IPS-NIHi11 (cell line): ENCODE measurements at places on chromosomes 12 and 14.

- no peak for DNase-seq
These were observed 1188.2 kb upstream of the TMEM132C start for GRCh38 chr12:127078577-127079350.

DNA sequence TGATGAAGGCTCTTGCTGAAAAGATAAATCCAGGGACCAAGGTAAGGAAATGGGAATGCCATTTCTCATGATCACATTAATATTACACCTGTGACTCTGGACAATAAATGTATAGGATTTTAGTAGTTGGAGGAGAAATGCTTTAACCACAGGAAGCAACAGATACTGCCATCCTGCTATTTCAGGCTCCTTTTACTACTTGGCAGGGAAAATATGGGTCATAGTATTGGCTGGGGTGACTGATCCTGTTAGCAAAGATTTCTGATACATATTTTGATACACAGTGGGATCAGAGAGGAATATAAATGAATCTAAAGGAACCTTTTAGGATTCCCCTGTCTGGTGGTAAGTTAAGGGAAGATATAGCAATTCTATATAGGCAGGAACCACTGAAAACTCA lies 115.0 kb downstream of the IGF1 start:
- no peak for DNase-seq

DNA sequence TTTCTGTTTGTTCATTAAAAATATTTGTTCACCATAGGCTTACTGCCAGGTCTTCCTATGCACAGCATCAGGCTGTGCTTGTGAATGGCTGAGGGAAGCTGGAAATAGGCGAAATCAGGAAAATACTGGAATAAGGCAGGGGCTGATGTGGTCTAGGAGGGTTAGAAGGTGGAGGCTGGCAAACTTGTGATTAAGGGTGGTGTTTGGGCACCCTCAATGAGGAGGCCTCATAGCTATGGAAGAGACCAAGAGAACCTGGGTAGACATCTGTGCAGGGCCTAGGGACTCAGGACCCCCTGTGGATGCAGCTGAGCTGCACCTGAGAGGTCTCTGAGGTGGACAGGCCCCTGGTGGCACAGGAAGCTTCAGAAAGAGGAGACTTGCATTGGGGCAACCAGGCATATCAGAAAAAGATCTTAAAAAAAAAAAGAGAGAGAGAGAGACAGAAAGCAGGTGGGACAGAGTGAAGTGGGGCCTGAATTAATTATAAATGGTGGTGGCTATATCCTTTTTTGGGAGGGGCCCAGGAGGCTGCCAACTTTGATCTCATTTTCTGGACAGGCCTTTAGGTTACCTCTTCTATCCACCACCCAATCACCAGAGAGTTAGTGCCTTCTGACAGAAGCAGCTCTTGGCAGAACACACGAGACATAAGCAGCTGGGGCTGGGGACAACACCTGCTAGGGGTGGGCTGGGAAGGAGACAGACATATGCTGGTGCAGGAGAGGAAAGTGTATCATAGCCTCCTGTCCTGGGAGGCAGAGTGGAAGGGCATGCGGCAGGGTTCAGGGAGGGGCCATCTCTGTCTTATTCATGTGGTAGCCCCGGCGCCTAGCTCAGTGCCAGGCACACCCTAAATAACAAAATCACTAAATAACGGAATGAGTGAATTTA lies 46.7 kb upstream of the ATP23 start:
- DNase-seq, result no peak

DNA sequence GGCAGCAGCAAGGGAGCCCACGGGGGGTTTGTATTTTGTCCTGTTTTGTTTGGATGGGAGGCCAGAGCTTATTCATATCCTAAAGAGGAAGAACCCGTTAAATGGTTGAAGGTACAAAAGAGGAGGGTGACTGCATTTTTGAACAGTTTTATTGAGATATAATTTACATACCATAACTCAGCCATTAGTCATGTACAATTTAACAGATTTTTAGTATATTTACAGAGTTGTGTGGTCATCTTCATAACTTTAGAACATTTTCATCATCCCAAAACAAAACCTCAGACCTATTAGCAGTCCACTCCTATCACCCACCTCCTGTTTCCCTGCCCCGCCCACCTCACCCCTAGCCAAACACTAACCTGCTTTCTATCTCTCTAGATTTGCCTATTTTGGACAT lies 12.6 kb downstream of the NRDE2 start:
- no peak for DNase-seq

DNA sequence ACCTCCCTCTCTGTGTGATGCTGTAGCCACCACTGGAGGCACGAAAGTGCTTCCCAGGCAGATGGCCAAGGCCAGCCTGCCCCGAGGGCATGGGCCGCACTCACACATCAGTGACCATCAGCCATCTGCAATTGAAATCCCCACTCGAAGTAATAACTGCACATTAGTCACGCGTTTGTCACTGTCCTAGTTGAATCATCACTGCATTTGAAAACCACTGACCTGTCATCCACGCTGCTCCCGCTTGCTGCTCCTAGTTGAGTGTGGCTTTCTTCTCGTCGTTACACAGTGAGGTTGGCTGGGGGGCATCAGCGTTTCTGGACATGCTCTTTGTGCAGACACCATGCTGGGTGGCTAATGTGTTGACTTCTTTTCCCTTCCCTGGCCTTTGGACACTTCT lies 176.1 kb downstream of the ADGRD1 start:
- no peak for DNase-seq

DNA sequence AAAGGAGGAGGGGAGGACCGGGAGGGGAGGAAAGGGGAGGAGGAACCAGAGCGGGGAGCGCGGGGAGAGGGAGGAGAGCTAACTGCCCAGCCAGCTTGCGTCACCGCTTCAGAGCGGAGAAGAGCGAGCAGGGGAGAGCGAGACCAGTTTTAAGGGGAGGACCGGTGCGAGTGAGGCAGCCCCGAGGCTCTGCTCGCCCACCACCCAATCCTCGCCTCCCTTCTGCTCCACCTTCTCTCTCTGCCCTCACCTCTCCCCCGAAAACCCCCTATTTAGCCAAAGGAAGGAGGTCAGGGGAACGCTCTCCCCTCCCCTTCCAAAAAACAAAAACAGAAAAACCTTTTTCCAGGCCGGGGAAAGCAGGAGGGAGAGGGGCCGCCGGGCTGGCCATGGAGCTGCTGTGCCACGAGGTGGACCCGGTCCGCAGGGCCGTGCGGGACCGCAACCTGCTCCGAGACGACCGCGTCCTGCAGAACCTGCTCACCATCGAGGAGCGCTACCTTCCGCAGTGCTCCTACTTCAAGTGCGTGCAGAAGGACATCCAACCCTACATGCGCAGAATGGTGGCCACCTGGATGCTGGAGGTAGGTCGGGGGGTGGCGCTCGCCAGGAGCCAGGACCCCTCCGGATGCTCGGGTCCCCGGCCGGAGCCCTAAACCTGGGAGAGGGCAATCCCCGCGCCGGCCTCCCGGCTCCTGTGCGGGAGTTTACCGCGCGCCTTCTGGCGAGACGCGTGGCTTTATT lies at the start of gene CCND2:
Gene CCND2 (plus strand): TSS at position 111 of the 744 bp plus-strand sequence. CDS start 279 bp downstream, at position 390.
- DNase-seq, result peak; percentile 88

GRCh38 chr12:12003609-12004008 lies 67.1 kb upstream of the BCL2L14 start:
- no peak for DNase-seq

GRCh38 chr14:61472801-61473376 lies 151.5 kb downstream of the PRKCH start:
- no peak for DNase-seq

- no peak for DNase-seq
These were observed 20.9 kb downstream of the SYNE3 start for GRCh38 chr14:95495538-95496025.

DNA sequence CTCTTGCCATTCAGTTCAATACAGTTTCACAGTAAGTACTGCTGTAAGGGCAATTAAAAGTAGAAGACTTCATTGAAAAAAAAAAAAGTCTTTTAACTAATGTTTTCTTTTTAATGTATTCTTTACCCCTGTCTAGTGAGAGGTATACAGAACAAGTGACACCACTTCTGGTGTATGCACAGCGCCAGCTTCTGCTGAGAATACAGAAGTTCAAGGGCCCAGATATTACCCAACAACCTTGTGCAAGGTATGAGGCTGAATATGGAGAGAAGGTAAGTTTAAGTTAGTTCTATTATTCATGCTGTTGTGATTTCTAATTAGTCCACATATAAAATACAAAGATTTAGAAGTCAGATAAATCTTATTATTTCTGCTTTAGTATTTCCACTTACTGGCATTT lies 168.7 kb downstream of the CFAP54 start:
- DNase-seq, result no peak

DNA sequence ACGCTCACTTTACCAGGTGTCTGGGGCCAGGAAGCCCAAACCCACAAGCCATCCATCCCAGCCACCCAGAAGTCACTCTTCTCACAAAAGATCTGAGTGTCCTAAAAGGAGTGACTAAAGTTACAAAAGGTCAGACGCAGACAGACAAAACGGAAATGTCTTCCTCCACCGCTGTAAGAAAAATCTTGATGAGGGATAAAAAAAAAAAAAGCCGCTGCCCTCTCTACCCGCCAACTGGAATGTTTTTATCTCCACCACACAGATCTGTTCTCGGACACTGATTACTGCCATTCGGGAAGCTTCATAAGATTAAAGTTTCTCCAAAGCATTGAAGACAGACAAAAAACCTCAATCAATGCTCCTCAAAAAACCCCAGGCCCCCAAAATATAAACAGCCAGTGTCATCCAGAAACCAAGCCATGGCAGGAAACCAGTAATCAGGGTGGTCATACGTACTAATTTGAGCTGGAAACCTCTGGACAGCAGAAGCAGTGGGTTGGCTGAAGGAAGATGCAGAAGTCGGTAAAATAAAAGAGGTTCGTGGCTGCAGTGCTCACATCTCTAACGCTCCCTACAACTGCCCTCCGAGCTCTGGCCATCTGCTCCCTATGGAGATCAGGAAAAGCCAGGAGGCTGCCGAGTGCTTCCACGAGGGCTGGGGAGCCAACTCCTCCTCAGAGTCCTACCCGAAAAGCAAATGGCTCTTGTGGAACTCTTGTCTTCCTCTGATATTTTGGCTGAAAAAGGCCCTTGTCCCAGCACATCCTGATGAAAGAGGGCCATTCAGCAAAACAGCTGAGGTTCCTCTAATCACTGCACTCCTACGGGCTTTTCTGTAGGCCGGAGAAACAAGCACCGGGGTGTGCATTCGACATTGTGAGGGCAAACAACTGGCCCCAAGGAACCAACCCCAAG lies 30.3 kb downstream of the SSH1 start:
- DNase-seq, result no peak

GRCh38 chr14:29601616-29602015 lies 326.0 kb downstream of the PRKD1 start:
- no peak for DNase-seq

GRCh38 chr12:75364919-75365318 lies 26.0 kb upstream of the GLIPR1L2 start:
- no peak for DNase-seq

- DNase-seq, result no peak
These were observed 934.4 kb downstream of the FLRT2 start for GRCh38 chr14:86464341-86464740.

GRCh38 chr14:85573406-85573805 lies 43.5 kb downstream of the FLRT2 start:
- DNase-seq, result no peak

- no peak for DNase-seq
These were observed 137.5 kb upstream of the CCND2 start for GRCh38 chr12:4135919-4136605.

DNA sequence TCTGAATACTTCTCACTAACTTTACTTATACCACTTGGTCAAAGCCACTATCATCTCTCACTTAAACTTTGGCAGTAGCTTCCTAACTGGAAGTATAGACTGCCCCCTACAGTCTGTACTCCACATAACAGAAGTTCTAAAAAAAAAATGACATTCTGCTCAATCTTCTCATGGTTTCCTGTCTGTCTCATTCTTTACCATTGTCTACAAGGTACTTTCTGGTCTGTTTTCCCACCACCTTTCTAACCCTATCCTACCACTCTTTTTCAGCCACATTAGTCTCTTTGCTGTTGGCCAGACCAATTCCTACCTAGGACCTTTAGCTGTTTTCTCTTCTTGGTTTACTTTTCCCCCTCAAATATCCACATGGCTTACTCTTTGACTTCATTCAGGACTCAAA lies 14.7 kb downstream of the CPSF6 start:
- DNase-seq, result peak; percentile 31

- DNase-seq, result no peak
These were observed 38.6 kb upstream of the ACSM4 start for GRCh38 chr12:7265251-7265650.

- DNase-seq, result peak; percentile 71
These were observed 7.5 kb downstream of the FOXG1 start for GRCh38 chr14:28773861-28774691.

- DNase-seq, result no peak
These were observed 335.8 kb upstream of the E2F7 start for GRCh38 chr12:77401064-77401769.

DNA sequence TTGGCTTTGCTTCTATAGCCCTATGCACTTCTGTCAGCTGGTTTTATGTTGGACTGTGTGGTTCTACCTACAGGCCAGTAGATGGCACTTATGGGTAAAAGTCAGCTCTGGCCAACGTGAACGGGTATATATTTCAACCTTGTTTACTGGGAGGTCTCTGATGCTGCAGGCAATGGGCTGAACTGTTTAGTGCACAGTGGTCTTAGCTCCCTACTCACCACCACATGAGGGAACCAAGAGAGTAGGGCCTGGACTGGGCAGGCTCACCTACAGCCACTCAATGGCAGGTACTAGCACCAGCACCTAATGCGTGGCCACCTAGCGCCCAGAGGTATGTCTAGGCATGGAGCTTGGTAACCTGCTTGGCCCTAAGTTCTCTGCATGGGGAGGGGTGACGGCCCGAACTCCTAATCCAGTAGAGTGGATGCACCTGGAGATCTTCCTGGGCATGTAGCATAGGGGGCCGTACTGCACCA lies 481.8 kb downstream of the TMEM117 start:
- DNase-seq, result peak; percentile 38

DNA sequence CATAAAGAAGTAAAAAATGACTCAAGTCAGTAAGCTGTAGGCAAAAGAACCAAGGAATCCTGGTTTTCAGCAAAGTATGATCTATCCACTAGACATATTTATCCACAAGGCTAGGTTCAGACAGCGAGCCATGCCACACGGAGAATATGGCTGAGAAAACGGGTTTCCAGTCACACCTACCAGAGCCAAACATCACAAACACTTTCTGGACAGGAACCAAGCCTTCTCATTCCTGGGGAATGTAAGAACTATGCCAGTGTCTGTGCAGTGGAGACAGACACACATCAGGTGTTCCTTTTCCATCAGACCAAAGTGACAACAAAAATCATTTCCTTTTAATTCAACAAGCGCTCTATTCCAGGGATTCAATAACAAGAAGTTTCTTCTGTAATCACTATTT lies 41.1 kb downstream of the AREL1 start:
- DNase-seq, result no peak

- DNase-seq, result no peak
These were observed 958.4 kb downstream of the SLC6A15 start for GRCh38 chr12:83954071-83954789.

DNA sequence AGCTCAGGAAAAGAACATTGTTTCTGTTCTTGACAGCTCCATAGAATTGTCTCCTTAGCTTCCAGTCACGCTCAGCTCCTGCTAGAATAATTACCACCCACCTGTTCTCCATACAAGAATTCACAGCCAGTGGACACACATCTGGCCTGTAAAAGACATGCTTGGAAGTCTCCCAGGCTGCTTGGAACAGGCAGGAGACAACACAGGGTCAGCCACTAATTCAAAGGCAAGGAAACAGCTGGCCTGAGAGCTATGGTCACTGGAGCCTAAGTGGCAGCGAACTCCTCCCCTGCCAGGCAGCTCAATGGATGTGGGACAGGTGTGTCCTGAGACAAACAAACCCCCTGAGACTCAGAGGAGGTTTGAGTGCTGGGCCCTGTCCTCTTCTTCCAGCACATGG lies 22.9 kb upstream of the LTBP2 start:
- no peak for DNase-seq
